ENCODE measurements at places on chromosomes 6 and 20.

DNA sequence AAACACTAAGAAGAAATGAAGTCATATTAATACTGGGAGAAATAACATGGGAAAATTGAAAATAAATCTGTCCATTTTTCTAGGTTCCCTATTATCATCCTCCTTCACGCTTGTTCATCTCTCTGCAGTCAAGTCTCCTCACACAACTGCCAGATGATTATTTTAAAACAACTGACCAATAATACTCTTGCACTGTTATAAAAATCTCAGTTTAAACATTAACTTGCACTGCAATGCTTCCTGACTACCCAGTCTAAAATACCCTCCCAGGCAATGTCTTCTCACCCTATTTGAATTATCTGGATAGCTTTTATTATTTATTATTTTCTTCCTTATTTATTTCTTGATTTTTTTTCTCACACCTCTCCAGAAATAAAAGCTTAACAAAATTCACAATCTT lies 5.7 kb downstream of the EYS start:
- DNase-seq, result no peak

- no peak for DNase-seq
Measured at GRCh38 chr20:14972256-14972655, 634.8 kb upstream of the FLRT3 start.

GRCh38 chr6:160950507-160950906 lies 41.1 kb upstream of the MAP3K4 start:
- DNase-seq, result no peak

GRCh38 chr6:137845460-137845859 lies 21.6 kb upstream of the TNFAIP3 start:
- DNase-seq, result no peak

Data from NCI-H2171 treated with DMSO at 0.1 percent for 48 hours (cell line).